Stimulated activated naive CD4-positive, alpha-beta T cell (primary cell): ENCODE measurements at places on chromosomes 1 and 21.

DNA sequence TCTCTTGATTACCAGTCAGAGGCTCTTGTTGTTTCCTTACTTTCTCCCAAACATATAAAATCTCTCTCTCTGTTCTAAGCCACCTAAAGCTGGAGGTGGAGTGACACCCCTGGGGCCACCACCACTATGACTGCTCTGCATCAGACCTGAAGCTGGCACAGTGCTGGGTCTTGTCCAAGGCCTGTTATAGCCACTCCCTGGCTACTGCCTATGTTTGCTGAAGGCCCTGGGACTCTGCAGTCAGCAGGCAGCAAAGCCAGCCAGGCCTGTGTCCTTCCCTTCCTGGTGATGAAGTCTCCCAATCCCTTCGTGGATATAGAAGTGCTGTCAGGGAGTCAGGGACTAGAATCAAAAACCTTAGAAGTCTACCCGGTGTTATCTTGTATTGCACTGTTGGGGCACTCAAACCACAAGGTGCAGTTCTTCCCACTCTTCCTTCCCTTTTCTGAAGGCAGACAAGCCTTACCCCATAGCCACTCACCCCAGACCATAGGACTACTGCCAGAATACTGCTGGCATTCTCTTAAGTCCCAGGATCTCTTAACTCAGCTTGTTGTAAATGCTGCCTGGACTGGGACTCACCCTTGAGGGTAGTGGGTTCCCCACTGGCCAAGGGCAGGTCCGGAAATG is 103.1 kb downstream of the RPS6KC1 start:
- no peak for DNase-seq

DNA sequence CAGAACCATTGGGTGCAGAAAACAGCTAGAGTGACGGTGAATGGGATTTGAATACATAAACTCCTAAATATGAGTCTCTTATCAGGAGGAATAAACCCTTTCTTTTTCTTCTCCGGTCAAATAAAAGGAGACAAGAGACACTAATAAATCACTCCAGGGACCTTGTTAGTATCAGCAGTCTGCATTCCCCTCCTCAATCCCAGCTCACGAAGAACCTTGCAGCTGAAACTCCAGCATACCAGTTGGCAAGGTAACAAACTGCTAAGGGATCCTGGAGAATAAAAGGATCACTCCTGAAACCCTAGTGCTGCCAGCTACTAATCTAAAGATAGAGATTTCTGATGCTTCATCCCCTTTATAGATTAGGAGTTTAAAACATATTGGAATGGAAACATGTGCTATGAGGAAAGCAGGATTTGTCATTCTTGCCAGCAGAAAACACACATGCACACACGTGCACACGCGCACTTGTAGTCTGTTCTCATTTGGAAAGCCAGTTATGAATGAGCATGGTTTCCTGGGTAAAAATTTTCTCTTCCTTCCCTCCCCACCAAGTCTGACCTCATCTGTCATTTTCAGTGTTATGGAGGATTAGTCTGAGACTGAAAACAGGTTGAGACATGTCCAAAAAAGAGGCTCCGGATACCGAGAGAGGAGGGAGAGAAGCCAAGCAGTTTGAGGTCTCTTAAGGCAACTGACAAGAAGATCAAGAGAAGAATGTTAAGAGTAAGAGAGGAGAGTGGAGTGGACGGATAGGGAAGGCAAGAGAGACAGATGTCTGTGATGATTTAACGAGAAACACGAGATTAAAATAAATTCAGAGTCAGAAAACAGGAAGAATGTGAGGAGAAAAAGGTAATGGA is 10.9 kb downstream of the IER5 start:
- no peak for DNase-seq

DNA sequence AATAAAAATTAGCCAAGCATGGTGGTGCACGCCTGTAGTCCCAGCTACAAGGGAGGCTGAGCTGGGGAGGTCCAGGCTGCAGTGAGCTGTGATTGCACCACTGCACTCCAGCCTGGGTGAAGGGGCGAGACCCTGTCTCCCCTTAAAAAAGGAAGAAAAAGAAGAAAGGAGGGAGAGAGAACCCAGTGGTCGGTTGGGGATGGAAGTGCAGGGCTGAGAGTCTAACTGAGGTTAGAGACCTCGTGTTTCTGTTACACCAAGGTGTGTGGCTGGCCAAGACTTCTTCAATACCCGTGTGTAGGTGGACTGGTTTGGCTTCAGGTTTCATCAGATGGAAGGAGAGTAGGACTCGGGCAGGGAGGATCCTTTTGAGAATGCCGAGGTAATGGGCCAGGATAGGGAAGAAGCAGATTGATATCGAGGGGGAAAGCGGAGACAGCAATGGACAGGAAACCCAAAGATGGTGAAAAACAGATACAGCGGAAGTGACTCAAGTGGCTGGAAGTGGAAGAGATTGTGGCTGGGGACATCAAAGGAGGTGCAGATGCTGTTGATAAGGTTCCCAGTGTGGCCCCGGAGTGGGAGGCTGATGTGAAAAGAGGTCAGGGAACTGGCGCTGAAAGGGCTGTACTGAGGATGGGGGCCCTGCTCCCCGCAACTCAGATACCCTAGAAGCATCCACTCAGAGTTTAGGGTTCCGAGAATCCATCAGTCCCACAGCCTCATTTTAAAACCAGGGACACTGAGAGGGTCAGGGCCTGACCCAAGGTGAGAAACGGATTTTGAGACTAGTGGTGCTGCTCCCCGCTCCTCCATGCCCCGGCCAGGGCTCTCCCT is 681 bp upstream of the UBXN10 start:
- DNase-seq, result no peak

- DNase-seq, result no peak
Observed at GRCh38 chr1:59315529-59316463, 18.9 kb downstream of the FGGY start.

- no peak for DNase-seq
Observed at GRCh38 chr21:39009587-39010225, 173.5 kb downstream of the PSMG1 start.

DNA sequence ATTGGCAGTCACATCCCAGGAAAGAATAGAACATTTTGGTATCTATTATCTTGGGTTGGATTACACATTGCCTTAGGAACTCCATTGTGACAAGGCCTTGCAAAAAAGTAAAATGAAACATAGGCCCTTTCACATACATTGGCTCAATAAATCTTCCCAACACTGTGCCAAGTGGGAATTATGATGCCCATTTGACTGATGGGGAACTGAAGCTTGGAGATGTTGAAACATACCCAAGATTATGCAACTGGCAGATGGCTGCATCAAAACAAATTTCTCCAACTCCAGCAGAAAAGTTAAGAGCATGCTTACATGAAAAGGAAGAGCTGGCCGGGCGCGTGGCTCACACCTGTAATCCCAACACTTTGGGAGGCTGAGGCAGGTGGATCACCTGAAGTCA is 26.9 kb downstream of the PLEKHO1 start:
- no peak for DNase-seq

DNA sequence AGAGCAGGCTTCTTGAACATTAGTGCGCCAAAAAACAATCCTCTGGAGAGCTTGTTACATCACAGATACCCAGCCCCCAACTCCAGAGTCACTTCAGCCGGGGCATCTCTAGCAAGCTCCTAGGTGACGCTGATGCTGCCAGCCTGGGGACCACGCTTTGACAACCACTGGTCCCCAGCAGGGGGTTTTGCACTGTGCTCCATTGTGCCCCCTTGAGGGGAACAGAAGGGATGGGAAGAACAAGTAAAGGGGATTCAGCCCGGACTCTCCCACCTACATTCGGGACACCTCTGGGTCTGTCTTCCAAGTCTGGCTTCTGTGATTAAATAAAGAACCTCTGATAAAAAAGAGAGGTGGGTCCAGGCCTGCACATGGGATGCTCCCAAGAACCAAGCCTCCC is 60.4 kb downstream of the ATP5PO start:
- DNase-seq, result no peak

- DNase-seq, result no peak
Observed at GRCh38 chr1:40532062-40532389, 589 bp downstream of the ZNF684 start.

DNA sequence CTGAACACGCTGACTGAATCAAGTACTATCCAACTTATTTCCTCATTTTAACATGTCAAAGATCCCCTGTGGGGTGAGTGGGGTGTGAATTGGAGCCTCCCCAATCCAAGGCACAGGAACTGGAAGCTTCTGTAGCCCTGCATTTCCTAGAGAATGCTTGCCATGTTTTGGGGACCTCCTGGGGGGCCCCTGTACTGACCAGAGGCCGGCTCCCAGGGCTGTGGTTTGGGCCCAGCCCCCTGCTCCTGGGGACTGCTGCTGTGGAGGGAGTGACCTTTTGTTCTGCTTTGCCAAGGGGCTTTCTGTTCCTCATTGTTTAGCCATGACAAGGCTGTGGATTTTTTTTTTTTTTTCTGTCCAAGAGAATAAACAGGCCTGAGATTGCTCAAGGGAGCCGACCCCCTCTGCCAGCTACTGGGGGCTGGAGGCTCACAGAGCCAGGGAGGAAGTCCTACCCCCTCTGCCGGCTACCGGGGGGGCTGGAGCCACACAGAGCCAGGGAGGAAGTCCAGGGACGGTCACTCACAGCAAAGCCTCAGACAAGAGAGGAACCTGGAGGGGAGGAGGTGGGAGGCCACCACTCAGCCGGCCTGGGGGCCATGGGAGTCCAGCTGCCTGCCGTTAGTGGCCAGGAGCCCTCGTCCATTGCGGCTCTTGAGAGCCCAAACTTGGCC is 17.4 kb downstream of the TNFRSF1B start:
- DNase-seq, result no peak

DNA sequence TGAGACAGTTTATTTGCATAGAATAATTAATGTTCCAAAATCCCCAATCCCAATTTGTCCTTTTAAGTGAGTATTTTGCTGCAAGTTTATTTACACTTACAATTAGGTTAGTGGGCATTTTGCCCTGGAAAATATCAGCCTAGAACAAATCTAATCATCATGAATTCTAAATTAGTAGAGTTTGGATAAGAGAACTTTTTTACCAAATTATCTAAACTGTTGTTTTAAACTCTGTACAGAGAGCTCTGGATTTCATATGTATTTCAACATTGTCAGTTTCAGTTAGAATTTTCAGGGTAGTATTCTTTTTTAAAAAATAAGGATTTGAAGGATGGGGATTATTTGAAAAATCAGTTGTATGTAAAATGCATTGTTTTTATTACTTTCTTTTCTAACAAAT is 27.8 kb upstream of the UBE2U start:
- DNase-seq, result no peak

GRCh38 chr21:39349211-39350093 is 564 bp upstream of the HMGN1 start:
- peak; percentile 94 for DNase-seq

- DNase-seq, result no peak
Observed at GRCh38 chr1:23215751-23216449, 1.4 kb downstream of the HTR1D start.

DNA sequence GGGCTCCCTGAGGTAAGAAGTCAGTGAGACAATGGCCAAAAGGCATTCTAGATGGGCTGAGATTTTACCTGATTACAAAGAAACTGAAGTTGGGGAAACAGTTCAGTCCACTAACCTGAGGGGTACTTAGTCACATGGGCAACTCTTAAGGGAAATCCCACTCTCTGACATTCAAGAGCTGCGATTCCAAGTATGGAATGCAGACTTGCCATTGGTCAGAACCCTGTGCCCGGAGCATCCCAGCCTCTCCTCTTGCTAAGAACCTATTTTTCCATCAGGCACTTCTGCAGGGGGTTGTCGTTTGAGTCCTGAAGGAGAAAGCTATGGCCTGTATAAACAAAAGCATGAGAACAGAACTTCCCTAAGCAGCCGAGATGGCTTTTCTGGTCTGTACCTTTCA is 434.9 kb upstream of the DAB1 start:
- no peak for DNase-seq

- DNase-seq, result peak; percentile 83
Observed at GRCh38 chr1:54460351-54460750, 54.2 kb upstream of the SSBP3 start.

GRCh38 chr1:67020304-67020703 is 33.6 kb downstream of the SLC35D1 start:
- DNase-seq, result no peak

GRCh38 chr1:153357076-153357852 is 390 bp upstream of the S100A9 start:
- DNase-seq, result no peak

DNA sequence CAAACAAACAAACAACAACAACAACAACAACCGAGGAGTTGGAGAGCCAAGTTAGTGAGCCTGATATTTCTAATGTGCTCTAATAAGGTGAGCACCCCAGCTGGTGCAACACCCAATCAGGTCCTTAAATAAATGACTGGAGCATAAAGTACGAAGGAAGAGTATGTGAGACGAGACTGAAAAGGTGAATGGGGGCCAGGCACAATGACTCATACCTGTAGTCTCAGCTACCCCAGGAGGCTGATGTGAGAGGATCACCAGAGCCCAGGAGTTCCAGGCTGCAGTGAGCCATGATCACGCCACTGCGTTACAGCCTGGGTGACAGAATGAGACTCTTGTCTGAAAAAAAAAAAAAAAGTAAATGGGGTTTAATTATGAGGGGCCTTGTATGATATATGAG is 152.0 kb upstream of the ZRANB2 start:
- no peak for DNase-seq

DNA sequence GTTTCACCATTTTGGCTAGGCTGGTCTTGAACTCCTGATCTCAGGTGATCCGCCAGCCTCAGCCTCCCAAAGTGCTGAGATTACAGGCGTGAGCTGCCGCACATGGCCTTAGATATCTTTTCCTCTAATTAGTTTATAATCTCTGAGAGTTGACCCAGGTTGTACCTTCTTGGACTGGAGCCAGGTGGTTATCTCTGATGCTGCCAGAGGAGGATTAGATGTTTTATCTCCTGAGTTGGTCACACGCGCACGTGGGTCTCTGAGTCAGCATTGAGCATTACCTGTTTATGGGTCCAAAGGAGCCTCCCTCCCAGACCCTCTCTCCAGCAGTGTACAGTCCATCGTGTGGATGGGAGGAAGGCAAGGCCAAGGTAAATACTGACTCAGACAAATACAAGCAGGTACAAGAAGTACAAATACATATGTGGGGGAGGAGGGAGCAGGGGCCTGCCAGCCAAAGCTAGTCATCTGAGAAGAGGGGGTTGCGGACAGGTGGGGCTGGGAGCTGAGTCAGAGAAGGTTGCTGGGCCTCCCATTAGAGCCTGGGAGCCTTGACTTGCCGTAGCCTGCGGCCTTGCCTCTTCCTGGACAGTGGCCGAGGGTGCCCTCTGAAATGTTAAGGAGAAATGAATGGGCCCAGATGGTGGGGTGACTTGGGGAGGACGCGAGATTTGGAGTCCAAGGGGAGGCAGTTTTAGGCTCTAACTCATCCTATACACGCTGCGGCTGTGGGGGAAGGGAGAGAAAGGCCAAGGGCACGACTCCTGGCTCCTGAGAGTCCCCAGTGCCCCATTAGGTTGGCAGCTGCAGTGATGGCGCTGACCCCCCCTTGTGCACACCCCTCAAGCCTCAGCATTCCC is 13.1 kb downstream of the IL6R start:
- no peak for DNase-seq
